Dermis blood vessel endothelial cell (primary cell): ENCODE measurements at places on chromosomes 12 and 14. TPM values are rescaled to one million over a fixed set of nuclear protein-coding genes. Genes with fewer than 3 reads are reported as not detected.

Gene C1R
- total RNA-seq: 2.0 TPM in 2 replicates

Gene NEK9
- total RNA-seq: 49.9 and 62.4 TPM in 2 replicates

Gene TTLL5
- total RNA-seq: 36.9 and 41.7 TPM in 2 replicates

Gene AICDA
- total RNA-seq: not detected in 2 replicates

Gene KRT73
- total RNA-seq: not detected in 2 replicates
